Glomerular endothelial cell (primary cell): ENCODE measurements at places on chromosomes 5 and 9. TPM values are rescaled to one million over a fixed set of nuclear protein-coding genes. Genes with fewer than 3 reads are reported as not detected.
A peak's percentile ranks its signal among the peaks of the same experiment; 100 is the strongest.

DNA sequence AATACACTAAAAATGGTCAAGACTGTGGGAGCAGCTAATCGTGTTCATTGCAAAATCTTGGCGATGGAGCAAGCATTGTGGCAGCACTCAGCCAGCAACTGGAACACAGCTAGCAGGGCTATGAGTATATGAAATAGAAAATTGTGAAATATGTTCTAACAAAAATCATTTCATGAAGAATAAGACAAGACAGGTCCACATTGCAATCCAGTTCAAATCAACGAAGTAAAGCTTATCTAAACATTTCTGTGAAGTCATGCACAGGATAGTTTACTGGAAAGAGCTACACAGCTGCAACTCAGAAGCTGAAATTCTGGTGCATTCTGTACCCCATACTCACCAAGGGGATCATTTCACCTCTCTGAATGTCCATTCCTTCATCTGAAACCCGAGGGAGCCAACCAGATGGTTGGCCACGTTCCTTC is 5.3 kb upstream of the NFIL3 start:
- DNase-seq, result no peak

GRCh38 chr9:130240410-130241197 is 25.0 kb upstream of the HMCN2 start:
- peak; percentile 34 for DNase-seq

FOXI1 gene
- not detected in 2 replicates for total RNA-seq

DNA sequence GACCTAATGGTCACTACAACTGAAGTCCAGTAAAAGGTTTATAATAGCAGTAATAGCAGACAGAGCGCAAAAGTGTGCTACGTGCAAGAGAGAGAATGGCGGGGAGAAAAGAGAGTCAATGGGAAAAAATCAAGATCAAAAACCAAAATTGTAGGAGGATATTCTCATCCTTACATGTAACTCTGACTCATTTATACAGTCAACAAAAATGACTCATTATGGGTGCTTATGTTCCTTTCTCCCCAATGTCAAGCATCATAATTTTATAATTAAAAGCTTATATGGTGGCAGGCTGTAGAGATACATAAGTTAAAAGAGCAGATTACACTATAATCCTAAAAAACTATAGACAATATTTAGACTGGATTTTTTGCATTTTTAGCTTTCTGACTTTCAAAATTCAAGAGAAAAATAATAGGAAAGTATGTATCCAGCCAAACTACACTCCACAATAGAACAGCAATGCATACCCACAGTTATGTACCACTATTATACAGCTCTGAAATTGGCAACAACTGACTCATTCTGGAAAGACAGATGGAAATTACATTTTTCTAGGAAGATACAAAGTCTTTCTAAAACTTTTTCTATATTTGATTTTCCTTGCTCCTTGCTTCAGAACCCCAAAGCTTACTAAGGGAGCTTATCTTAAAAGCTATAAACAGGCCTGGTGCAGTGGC is 78.4 kb downstream of the PLPP1 start:
- DNase-seq, result no peak

DNA sequence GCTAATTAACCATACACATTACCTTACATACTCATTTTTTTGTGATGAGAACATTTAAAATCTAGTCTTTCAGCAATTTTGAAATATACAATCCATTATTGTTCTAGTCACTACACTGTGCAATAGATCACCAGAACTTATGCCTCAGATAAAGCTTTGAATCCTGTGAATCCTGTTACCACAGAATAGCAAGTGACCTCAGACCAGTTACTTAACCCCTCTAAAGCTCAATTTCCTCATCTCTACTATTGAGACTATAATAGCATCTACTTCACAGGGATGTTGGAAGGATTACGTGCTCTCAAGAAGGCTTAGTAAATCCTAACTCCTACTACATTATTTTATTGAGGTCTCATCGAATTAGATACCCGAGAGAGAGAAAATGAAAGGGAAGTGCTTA is 60.2 kb upstream of the PIP5K1B start:
- no peak for DNase-seq

ADAMTS16 gene
- total RNA-seq, result 0.53 and 1.1 TPM in 2 replicates

- no peak for DNase-seq
Observed at GRCh38 chr5:159135896-159136531, 36.3 kb upstream of the EBF1 start.

DNA sequence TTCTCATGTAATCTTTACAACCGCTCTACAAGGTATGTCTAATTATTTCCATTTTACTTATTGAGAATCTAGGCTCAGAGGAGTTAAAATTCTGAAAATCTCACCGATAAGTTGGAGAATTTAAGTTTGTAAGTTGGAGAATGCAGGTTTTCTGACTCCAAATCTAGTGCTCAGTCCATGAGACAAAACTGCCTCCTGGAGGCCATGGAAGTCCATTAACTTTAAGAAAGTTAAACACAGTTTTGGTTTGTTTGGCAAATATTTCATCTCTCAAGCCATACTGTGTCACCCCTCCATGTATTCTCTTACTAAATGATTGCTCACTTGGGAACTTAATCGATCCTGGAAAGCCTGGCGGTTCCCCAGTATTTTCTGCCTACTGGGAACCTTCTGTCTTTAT is 52.6 kb downstream of the INIP start:
- DNase-seq, result no peak

GRCh38 chr9:36791222-36791950 is 218.7 kb downstream of the MELK start:
- no peak for DNase-seq

GRCh38 chr9:95131023-95131943 is 186.2 kb downstream of the FANCC start:
- DNase-seq, result no peak

GRCh38 chr9:81137976-81138568 is 551.3 kb downstream of the TLE1 start:
- DNase-seq, result no peak

DNA sequence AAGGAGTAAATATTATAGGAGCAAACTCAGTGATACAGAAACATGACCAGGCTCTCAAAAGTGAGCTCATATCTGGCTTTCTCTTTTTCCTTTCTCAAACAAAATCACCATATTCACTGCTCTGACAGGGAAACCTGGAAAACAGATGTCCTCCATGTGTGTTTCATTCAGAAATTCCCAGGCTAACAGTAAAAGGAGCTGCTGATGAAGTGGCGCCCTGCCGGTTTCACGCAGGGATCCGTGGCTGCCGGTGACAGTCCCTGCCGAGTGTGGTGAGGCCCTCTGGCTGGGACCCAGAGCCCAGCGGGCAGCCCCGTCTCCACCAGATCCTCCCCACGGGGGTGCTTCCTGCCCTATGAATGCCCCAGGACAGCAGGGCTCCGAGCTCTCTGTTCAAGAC is 208.1 kb downstream of the GNA14 start:
- no peak for DNase-seq

DNA sequence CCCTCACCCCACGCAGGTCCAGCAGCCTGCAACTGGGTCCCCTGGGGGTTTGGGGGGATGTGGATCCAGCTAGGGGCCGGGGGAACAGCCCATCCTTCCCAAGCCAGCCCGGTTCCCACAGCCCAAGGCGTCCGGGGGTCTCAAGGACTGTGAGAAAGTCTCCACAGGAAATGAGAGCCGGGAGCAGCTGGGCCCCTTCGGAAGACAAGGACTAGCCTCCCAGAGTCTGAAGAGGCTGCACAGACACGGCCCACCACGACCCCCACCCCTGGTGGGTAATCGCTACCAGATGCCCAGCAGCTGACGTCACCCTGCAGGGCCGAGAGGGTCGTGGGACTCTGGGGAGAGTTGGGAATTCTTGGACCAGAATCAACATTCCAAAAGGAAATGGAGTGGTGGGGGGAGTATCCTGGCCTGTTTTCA is 10.5 kb downstream of the SH2D3C start:
- no peak for DNase-seq

- no peak for DNase-seq
Observed at GRCh38 chr5:59685191-59685530, 208.4 kb downstream of the PDE4D start.

DNA sequence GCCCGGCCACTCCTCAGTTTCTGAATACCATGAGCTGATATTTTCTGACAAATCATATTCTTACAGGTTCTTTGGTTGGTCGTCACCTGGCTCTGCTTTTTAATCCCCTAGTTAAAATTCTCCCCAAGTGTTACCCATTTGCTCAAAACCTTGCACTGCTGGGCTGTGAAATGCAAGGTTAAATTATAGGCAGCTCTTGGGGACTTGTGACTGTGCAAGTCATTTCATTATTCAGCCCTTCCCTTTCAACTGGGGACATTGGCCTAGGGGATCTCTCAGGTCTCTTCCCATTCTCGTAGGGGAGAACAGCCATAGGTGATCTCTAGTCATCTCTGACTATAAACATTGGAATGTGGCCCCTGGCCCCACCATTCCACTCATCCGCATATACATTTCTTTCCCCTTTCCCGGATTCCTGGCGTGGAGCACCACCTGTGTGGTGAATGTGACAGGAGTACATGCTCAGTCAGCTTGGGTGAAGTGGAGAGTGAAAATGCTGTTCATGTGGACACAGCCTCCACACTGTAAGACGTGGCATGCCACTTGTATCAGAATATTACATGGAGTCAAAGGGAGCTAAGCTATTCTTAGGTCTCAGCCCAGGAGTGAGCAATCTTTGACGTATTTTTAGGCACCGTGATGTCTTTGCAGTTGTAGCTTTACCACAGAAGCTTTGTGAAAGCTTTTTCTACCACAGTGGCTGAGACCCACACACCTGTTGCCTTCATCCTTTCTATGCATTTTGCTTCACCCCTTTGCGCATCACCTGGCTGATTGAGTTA is 386.7 kb downstream of the KDM4C start:
- no peak for DNase-seq

- DNase-seq, result no peak
Observed at GRCh38 chr9:127835991-127836516, 18.4 kb downstream of the ENG start.

SPATA31E1 gene
- not detected in 2 replicates for total RNA-seq

- no peak for DNase-seq
Observed at GRCh38 chr9:84950879-84951811, 281.6 kb downstream of the NTRK2 start.

OR1L4 gene
- not detected in 2 replicates for total RNA-seq

- no peak for DNase-seq
Observed at GRCh38 chr5:6083311-6083978, 294.9 kb downstream of the MED10 start.

ACSL6 gene
- total RNA-seq, result not detected in 2 replicates

SPINK4 gene
- total RNA-seq, result not detected in 2 replicates
